Upper lobe of right lung (tissue), 1 donor: ENCODE measurements at places on chromosomes 4 and X. TPM values are rescaled to one million over a fixed set of nuclear protein-coding genes. Genes with fewer than 3 reads are reported as not detected.

Gene MAGEB17
- not detected for total RNA-seq

Gene PRSS12
- total RNA-seq = 5.4 TPM

Gene TRAM1L1
- total RNA-seq = 0.96 TPM

Gene GALNTL6
- 0.20 TPM for total RNA-seq

Gene PPEF2
- total RNA-seq = not detected

Gene RTL5
- total RNA-seq = 9.2 TPM

Gene ARMCX2
- total RNA-seq = 36.0 TPM

Gene C4orf54
- not detected for total RNA-seq

Gene AREG
- total RNA-seq = 14.6 TPM

Gene CENPC
- total RNA-seq = 24.0 TPM

Gene PNMA5
- not detected for total RNA-seq

Gene SPANXB1
- total RNA-seq = not detected

Gene PRR27
- not detected for total RNA-seq

Gene SCD5
- 20.6 TPM for total RNA-seq

Gene SASH3
- total RNA-seq = 41.2 TPM

Gene AFF2
- 13.4 TPM for total RNA-seq

Gene MAGED1
- 66.3 TPM for total RNA-seq

Gene CLDN34
- total RNA-seq = 0.55 TPM

Gene FMR1NB
- not detected for total RNA-seq

Gene PDCL2
- not detected for total RNA-seq

Gene PWWP3B
- total RNA-seq = 1.1 TPM

Gene KCTD8
- 0.67 TPM for total RNA-seq

Gene ATOH1
- not detected for total RNA-seq

Gene CDS1
- 25.1 TPM for total RNA-seq

Gene PRICKLE3
- 16.4 TPM for total RNA-seq

Gene TDO2
- 3.0 TPM for total RNA-seq

Gene CNGA1
- not detected for total RNA-seq

Gene ARMCX4
- 13.1 TPM for total RNA-seq

Gene CCDC158
- total RNA-seq = 0.64 TPM

Gene LEF1
- total RNA-seq = 9.1 TPM

Gene KLB
- total RNA-seq = 0.87 TPM

Gene PRR32
- total RNA-seq = not detected

Gene RHOXF2B
- total RNA-seq = not detected

Gene FRMPD3
- total RNA-seq = 0.17 TPM

Gene PCDH19
- 0.17 TPM for total RNA-seq

Gene ANOS1
- total RNA-seq = 49.7 TPM

Gene ARHGEF9
- 20.3 TPM for total RNA-seq
